Activated CD8-positive, alpha-beta memory T cell treated with anti-CD3 and anti-CD28 coated beads for 4 hours (primary cell): ENCODE measurements at places on chromosomes 7 and 10.

- DNase-seq, result no peak
Observed at GRCh38 chr7:111138586-111138985, 47.7 kb downstream of the LRRN3 start.

DNA sequence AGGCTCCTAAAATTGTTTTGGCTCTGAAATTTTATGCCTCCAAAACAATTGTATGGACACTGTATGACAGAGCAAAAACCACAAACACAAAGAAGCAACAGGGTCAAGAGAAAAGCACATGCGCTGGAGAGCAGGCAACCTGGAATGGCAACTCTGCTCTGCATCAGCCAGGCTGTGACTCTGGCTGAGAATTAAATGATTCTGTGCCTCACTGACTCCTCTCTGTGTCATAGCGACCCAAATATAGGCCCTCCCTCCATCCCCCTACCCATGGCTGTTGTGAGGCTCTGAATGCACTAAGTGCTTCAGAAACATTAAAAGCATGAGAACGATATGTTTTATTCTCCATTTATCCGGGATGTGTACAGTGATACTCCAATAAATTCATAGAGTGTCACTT, 24.9 kb upstream of the NEBL start:
- DNase-seq, result no peak

DNA sequence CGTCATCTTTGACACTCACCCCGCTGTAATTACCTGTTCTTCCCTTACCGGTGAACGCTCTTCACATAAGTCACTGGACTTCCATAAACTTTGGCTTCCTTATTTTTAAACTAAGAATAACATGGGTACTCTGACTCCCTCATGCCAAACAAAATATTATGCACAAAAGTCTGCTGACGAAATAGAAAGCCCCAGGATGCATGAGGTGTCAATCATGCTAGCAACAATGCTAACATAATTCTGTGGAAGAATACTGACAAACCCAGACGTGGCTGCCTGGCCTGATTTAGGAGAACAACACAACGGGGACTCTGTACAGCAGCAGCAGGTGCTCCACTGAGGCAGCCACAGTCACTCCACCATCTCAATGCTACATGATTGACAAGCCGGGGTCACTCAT, 137.5 kb downstream of the CCDC71L start:
- no peak for DNase-seq

- DNase-seq, result no peak
Observed at GRCh38 chr7:69864822-69865221, 266.5 kb downstream of the AUTS2 start.

- DNase-seq, result peak; percentile 18
Observed at GRCh38 chr7:150909200-150909995, 57.1 kb downstream of the AOC1 start.

DNA sequence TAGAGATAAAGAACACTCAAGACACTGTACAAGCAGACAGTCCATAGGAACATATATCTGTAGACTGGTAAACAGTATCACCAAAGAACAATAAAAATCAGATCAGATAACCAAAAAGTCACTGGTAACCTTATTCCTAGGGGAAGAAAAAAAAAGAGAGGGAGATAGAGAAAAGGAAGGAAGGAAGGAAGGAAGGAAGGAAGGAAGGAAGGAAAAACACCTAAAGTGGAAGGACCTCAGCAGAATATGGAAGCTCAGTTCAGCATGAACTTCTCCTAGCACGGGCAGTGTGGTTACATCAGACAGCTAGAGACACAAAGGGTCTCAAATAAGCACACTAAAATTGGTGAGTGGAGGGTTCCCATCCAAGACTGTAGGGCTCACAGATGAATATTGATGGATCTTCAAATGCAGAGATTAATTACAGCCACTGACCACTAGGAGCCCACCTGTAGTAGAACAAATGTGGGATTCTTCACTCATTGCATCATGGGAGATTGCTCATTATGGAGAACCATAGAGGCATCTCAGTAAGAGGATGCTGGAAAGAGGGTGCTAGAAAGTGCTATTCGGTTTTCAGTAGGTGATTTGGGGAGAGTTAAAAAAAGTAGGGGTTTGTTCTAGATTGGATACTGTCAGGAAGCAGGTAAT, 293.4 kb upstream of the C7orf33 start:
- no peak for DNase-seq

GRCh38 chr10:102064503-102064867, 664 bp upstream of the HPS6 start:
- no peak for DNase-seq

DNA sequence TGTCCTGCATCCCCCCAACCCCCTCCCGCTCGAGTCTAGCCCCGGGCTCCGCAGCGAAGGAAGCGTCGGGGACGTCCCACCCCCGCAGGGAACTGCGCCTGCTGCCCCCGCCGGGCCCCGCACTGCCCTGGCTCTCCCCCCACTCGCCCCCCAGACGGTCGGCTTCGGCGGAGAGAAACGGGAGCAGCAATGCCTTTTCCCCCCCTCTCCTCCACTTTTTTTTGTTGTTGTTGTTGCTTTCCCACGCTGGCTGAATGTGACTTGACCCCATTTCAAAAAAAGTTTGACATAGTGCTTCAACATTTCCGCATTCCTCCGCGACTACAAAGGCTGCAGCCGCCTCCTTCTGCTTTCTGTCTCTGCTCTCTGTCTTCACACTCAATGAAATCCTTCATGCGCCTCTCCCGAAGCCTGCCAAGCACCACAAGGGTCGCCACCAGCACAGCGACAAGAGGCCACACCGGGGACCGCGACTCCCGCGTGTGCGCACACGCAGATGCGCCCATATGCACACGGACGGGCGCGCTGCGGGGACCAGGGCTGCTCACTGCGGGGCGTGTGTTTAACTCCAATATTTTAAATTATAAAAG, 1.0 kb downstream of the CDK6 start:
- DNase-seq, result no peak

DNA sequence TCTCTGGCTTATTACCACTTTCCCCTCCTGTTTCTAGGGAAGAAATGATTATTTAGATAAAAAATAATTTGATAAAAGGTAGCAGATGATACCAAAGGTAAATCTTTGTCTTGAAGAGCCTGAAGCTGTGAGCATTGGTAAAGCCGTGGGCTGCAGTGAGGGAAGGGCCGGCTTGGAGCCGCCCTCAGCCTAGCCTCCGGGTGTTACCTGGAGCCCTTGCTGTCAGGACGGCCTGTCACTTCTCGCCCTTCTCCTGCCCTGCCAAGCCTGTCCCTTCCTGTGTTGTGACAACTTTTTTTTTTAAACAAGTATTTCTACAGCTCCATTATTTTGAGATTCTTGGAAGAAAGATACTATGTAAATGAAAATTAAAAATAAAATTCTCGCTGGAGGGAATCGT, 7.0 kb downstream of the CUX1 start:
- no peak for DNase-seq

DNA sequence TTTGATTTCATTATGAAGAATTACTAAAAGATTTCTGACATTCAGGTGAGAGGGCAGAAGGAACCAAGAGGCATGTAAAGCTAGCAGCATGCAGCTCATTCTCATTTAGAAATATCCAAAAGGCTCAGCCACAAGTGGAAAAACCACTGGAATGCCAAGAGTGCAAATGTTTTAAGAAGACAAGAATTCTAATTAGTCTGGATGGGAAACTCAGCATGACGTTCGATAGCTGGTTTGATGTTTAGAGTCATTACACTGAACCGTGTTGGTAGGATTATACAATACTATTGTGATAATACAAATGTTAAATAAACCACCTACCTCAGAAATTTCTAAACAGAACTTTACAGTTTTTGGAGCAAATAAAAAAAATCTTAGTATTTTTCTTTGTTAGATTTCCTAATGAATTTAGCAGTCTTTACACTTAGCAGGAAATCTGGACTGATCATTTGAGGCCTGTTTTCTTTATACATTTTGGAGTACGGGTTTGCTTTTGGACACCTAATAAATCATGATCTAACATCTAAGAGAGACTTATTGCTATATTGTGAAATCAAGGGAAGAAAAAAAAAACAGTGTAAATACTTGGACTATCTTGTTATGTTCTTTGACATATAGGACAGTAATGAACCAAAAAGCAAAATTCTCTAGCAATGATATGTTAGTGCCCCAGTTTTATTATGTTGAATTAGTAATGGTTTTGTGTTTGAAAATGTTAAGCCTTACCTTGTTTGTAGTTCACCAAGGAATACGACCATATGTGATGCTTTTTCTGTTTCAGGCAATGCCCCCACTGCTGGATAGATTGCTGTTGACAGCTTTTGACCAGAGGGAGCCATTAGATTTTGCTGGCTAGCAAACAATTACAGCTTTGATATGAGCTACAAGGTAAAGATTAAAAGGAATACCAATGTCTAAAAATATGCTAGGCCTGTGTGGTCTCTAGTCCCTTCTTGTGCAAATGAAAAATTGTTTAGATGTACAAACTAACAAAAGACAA, 354.1 kb upstream of the SEMA3A start:
- no peak for DNase-seq

DNA sequence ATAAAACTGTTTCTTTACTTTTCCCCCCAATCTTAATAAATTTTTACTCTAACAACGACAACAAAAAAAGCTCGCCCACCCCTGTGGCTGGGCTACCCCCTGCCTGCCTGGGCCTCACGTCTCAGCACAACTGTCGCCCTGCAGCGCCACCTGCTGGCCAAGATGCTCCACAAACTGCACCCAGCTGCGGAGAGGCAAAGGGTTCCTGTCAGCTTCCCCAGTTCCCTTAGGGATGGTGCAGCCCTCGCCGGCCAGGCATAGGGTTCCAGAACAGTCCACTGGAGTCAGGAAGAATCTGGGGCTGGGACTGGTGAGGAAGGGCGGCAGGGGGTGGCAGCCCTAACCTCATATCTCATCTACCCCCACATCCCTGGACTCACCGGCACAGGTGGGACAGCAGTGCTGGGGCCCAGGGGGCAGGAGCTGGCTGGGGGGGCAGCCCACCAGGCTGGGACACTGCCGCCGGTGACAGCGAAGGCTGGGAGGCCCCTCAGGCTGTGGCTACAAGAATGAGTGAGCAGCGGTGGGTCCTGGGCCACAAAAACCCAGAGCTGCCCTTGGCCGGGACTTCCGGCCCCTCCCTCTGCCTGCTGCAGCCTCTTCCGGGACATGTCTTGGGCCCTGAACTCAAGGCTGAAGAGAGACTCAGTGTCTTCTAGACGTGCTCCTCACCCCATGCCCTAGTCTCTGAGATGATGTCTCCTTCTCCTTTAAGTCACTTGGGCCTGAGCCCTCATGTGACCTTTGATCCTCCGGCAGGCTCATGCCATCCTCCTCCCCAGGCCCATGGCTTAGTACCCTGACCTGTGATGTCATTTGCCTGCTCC, 21.2 kb downstream of the ATP6V1F start:
- DNase-seq, result peak; percentile 67

DNA sequence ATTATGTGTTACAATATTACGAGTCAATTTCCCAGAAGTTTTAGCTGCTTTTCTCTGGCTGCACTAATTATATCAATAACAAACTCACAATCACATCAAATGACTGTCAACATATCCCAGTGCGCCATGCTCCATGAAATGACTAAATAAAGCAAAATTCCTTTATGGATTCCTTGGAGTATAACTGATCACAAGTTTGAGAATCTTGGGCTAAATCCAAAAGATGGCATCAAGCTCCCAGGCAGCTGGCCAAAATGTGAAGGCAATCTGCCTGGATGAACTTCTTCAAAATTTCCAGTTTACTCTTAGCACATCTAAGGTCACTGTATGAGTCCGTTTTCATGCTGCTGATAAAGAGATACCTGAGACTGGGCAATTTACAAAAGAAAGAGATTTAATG, 210.8 kb downstream of the CCSER2 start:
- DNase-seq, result no peak

GRCh38 chr7:74672343-74672915, 14.9 kb downstream of the GTF2I start:
- DNase-seq, result no peak

DNA sequence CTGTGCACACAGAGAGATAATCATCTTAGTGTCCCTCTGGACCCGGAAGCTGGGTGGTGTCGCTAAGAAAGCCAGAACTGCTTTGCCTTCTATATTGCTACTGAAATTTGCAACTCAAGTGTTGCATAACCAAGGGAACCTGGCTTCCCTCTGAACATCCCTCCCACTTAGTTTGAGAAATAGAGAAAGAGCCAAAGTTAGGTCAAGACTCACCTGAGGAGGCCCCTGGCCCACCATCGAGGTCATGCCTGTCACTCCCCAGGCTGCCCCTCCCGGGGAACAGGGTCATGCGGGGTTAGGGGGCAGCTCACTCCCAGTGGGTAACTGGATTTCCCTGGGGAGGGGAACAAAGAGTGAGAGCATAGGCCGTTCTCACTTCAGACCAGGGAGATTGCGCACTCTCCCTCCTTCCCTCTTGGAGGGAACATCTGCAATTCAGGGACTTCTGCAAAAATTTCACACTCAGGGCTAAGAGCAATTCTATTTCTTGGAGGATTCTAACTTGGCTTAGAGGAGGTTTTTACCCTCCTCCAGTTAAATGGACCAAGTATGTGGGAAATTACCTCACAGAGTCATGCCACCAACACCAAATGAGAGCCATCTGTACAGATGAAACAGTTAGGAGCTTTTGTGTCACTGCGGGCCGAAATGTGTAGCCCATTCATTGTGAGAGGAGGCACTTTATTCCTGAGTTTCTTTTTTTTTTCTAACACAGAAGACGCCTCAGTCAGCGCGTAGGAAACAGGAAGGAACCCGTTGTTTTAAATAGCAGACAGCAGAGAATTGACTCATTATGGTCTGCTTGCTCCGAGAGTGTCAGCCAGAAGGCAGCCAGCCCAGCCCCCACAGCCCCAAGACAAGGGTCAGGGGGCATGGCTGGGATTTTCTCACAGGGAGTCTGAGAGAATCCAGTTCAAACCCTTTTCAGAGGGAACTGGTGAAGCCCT, 221.3 kb downstream of the ARHGAP12 start:
- DNase-seq, result no peak

DNA sequence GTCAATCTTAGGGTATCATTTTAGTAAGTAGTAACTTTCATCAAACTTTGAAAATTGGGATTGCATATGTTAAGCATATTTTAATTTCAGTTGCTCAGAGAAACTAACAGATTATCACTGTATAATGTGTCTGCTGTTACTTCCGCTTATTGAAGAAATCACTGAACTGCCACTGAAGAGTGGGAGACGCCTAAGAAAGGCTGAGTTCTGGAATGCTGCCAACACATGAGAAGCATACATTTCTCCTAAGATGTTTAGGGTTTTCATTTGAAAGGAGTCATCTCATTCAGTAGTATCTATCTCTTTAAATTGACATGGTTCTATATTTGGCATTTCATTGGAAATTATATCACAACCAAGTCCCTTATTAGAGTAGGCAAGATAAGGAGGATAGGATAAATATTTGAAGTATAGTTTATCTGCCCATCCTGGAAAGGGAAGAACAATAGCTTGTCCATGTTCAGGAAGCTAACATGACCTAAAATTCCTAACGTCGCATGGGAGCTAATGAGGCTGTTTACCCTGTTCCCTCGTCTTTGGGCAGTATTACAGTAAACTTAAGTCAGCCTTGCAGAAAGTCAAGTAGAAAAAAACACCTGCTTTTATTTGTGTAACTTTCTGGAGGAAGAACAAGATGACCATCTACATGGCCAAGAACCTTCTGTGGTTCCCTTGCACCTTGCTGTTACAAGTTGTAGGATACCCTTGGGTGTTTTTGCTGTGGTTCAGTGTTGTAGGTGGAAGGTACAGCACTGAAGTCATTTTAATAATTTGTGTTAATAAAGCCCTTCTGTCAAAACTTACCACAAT, 67.3 kb downstream of the NHLRC2 start:
- no peak for DNase-seq
